Stimulated activated CD8-positive, alpha-beta memory T cell treated with anti-CD3 and anti-CD28 coated beads, Interleukin-4, amount 100 ng/mL, for 1 hour (primary cell): ENCODE measurements at places on chromosomes 2 and 18.

GRCh38 chr2:170396799-170397459, 219.0 kb downstream of the MYO3B start:
- no peak for DNase-seq

DNA sequence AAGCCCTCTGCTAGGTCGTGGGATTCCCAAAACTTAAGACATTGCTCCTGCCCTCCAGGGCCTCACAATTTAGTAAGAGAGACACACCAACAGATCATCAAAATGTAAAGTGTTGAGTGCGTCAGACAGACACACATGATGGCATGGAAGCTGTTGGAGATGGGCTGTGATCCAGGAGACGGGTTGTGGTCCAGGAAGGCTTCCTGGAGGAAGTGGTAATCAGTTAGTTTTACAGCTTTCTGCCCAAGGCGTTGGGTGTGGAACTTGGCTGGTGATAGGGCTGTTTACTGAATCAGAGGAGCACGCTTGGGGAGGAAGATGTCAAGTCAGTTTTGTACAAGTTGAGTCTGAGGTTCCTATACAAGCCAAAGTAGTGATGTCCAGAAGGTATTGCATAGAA, 24.0 kb upstream of the GLI2 start:
- no peak for DNase-seq

- no peak for DNase-seq
These were observed 202.8 kb upstream of the THUMPD2 start for GRCh38 chr2:39981883-39982311.

GRCh38 chr2:118309946-118310680, 221.8 kb downstream of the INSIG2 start:
- peak; percentile 21 for DNase-seq

DNA sequence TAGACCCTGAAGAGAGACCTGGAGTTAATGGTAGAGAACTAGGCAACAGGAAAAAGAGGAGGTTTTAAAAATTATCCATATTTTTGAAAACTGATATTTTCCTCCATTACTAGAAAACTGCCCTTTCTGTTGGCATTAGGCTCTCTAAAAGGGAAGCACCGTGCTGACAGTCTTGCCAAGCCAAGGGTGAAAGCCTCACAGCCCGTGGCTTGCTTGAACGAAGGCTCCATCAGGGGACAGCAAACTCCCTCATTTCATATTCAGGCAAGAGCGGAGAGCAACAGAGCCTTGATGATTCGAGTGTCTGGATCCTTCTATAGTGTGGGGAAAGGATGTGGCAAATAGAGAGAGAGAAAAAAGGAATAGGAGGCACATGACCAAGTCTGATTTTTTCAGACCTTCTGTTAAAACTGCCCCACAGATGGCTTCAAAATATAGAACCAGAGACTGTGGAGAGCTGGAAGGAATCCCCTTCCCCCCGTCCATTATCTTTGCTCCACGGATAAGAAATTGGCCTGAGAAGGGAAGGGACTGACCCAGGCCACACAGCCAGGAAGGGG, 67.0 kb downstream of the CACNB4 start:
- no peak for DNase-seq

DNA sequence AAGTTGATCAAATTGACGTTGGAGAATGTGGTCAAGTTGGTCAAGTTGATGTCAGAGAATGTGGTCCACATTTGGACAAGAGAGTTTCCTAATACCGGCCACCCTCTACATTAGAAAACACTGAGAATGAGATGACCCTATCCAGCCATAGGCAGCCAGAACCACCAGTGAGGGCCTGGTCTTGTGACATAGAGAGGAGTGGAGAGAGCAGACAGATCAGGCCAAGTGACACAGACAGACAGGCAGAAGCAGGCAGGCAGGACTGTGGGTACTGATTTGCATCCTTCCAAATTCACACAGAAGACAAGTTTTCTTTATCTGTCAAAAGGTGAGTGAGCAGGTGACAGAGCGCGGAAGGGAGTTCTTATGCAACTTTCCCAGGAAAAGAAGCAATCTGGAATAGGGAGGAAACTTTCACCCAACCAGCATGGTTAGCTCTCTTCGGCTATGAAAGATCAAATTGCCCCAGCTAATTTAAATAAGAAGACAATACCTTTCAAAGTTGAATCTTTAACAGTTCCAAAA, 109.1 kb upstream of the PID1 start:
- no peak for DNase-seq

GRCh38 chr2:88091943-88092342, 24.3 kb downstream of the SMYD1 start:
- DNase-seq = no peak

- DNase-seq = no peak
These were observed 4.2 kb downstream of the HOXD11 start for GRCh38 chr2:176111309-176111663.

DNA sequence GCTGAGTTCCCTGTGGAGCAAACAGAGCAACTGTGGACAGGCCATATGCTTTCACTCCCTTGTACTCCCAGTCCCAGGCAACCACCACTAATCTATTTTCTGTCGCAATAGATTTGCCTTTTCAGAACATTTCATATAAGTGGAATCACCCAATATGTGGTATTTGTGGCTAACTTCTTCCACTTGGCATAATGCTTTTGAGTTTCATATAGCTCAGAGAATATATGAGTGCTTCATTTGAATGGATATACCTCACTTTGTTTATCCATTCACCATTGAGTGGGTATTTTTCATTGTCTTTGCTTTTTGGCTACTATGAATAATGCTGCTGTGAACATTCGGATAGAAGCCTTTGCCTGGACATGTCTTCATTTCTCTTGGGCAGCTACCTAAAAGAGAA, 151.9 kb downstream of the CERS6 start:
- DNase-seq = no peak

- no peak for DNase-seq
These were observed 446 bp downstream of the COPS9 start for GRCh38 chr2:240135706-240136012.

DNA sequence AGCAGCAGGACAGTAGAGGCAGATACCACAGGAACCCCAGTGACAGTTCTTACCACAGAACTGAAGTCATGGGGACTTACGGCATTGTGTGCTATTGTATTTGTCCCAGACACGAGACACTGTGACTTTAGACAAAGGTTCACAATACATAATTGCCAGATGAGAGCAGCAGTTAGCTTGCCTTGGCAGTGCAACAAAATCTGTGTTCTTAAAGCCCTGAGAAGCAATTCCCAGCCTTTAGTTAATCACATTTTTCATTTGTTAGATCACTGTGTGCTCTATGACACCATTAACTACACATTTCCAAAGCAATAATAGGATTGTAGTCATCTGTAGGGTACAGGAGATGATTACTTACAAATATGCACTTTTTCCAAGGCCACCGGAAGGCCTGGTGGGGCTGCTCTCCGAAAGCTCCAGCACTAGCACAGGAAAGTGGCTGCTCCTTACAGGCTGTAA, 97.5 kb upstream of the LDLRAD4 start:
- DNase-seq = no peak

GRCh38 chr2:29810956-29811355, 110.4 kb downstream of the ALK start:
- no peak for DNase-seq

GRCh38 chr2:49973917-49974368, 819.6 kb upstream of the FSHR start:
- DNase-seq = no peak

- no peak for DNase-seq
These were observed 1.3 kb downstream of the LRRC30 start for GRCh38 chr18:7232218-7232617.

- DNase-seq = no peak
These were observed 249.4 kb downstream of the EPHA4 start for GRCh38 chr2:221322741-221323140.

- no peak for DNase-seq
These were observed 124.4 kb upstream of the KLHL29 start for GRCh38 chr2:23260621-23261020.

DNA sequence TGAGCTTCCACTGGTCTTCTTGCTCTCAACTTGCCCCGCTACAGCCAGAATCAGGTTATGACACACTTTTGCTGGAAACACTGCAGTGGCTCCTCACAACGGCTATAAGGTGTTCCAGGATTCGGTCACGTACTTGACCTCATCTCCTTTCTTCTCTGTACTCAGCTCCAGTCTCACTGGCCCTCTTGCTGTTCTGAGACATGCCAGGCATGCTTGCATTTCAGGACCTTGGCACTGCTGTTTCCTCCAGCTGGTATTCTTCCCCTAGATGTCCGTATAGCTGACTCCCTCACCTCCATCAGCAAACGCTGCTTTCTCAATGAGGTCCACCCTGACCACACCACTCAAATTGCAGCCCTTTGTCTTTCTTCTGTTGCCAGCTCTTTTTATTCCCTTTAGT, 31.9 kb upstream of the C1GALT1C1L start:
- no peak for DNase-seq

GRCh38 chr2:233040571-233040970, 8.1 kb downstream of the NEU2 start:
- no peak for DNase-seq

DNA sequence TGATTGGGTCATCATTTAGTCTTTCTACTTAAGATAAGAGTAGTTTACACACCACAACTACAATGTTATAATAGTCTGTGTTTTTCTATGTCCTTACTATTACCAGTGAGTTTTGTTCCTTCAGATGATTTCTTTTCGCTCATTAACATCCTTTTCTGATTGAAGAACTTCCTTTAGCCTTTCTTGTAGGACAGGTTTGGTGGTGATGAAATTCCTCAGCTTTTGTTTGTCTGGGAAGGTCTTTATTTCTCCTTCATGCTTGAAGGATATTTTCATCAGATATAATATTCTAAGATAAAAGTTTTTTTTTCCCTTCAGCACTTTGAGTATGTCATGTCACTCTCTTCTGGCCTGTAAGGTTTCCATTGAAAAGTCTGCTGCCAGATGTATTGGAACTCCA, 38.0 kb upstream of the SLC16A14 start:
- DNase-seq = no peak

- DNase-seq = no peak
These were observed 179.7 kb downstream of the TRIB2 start for GRCh38 chr2:12896318-12896982.

- no peak for DNase-seq
These were observed 178.5 kb upstream of the TRIB2 start for GRCh38 chr2:12538138-12538694.

DNA sequence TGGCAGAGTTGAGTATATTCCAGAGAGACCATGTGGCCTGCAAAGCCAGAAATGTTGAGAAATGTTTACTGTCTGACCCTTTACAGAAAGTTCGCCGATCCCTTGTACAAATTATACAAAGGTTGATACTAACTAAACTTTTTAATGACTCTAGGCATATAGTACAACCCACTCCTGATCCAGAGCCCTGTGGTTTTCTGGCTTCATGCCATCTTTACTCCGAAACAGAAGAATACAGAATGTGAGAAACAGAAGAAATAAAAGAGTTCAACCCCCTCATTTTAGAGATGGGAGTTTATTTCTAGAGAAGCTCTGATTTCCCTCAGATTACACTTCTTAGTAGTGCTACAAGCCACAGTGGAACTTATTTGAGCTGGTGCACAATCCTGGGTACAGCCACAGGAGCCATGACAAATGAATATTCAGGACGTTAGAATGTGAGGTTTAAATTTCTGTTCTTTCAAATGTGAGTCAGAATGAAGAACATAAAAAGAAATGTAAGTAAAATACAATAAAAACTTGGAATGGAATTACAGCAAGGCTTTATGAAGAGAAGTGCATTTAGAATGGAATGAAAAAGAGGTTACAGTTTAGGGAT, 38.0 kb upstream of the SMCHD1 start:
- no peak for DNase-seq

GRCh38 chr18:10398571-10398970, 55.9 kb upstream of the APCDD1 start:
- no peak for DNase-seq

- no peak for DNase-seq
These were observed 39.9 kb downstream of the TANK start for GRCh38 chr2:161199912-161200701.

DNA sequence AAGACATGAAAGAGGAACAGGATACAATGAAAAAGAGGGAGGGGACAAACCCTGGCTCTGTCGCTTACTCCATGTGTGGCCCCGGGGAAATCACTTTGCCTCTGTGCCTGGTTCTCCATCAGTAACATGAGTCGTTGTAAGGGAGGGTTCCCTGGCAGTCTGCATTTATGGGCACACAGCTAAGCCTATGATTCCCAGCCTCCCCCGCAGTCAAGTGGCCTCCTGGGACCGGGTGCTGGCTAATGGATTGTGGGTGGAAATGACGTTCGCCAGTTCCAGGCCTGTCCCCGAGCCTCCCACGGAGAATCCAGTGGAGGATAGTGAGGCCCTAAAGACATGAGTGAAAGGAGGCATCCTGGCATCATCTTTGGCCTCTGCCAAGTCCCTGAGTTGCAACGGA, 42.7 kb downstream of the SFXN5 start:
- no peak for DNase-seq

DNA sequence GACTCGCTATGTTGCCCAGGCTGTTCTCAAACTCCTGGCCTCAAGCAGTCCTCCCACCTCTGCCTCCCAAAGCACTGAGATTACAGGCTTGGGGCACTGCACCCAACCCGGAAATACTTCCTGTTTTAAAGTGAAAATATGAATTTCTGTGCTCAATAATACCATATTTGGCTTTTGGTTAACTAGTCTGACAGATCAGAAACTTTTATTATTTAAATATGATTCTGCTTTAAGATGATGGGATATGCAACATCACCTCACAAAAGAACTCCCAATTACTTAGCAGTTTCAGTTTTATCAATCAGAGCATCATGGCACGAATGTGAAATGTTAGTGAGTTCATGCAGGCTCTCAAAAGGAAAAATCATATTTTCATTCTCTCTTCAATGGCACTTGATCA, 120.6 kb downstream of the PTRHD1 start:
- no peak for DNase-seq

DNA sequence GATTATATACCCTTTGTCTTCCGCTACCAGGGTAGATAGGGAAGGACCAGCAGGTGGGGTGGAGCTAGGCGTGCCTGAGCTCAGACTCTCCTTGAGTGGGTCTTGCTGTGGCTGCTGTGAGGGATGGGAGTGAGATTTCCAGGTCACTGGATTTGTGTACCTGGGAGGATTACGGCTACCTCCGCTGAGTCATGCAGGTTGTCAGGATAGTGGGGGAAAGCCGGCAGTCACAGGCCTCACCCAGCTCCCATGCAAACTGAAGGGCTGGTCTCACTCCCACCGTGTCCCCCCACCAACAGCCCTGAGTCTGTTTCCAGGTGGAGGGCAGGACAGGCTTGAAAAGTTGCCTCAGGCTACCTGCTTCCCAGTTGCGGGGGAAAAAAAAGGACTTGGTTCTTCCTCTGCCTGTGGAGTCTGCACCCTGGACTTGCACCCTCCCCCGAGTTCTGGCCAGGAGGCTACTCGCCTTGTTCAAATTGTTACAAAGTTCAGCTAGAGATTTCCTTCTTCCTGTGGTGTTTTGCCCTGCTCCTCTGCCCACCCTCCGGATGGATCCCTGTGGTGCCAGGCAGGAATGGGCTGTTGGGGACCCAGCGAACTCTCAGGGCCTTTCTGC, 268.3 kb downstream of the VAPA start:
- no peak for DNase-seq

GRCh38 chr18:11047156-11047555, 102.2 kb downstream of the PIEZO2 start:
- DNase-seq = no peak

GRCh38 chr2:86783615-86784339, 6.9 kb downstream of the CD8A start:
- DNase-seq = no peak

- no peak for DNase-seq
These were observed 110.6 kb downstream of the TMEM18 start for GRCh38 chr2:566379-567313.
